ENCODE measurements at places on chromosomes 11 and 22.

DNA sequence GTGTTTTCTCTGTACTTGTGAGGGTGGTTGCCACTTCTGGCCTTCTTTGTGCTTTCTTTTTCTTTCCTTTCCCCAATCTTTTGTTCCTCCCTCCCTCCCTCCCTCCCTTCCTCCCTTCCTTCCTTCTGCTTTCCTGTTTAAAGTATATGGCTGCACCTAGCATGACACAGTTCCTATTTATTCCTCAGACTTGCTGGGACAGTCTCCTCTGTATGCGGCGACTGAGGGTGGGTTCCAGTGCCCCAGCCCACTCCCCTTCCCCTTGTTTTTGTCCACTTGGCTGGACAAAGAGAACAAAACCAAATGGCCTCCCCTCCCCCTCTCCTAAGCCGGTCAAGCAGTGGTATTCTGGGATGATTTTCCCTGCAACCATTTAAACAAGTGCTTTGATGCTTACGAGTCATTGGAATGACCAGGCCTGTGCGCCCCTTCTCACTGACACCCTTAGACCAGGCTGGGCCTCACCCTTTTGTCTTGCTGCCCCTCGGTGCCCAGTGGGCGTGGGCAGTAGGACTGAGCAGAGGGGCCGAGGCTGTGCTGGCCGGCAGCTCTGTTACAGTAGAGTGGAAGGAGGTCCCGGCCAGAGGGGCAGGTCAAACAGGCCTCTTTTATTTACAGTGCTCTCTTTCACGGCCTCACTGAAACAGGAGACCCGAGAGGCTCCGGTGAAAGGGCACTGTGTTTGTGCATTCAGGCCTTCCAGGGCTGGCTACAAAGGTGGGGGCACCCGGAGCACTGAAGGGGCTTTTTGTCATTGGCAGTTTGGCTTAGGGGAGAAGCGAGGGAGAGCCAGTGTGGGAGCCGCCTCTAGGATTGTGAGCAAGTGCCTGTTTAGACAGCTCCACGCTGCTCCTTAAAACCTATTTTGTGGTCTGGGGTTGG, 32.2 kb downstream of the ZBTB16 start:
- DNase-seq: no peak

DNA sequence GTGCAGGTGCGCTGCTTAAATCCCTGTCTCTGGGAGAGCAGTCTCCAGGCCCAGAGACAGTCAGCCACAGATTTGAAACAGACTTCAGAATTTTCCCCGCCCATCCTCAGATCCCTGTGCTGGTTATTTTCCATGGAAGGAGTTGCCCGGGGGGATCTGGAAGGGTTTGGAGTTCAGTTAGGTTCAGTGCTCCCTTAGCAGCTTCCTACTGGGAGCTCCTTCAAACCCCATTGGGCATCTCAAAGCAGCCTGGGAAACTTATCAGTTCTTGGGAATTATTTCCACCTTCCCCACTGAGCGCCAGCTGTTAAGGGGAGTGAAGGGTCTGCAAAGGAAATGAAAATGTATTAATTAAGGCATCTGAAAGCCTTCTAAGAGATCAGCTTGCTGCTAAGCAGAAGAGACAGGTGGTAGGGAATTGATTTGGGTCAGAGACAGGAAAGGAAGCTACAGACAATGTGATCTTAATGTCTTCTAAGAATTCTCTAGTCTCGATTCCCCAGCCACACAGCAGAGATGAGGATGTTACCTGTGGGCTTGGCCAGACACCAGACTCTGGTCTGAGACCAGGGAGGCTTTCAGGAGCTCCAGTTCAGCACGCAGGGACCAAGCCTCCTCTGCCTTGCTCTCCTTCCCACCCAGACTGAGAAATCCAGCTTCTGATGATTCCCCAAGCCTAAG, 106.2 kb upstream of the TBCEL start:
- DNase-seq: no peak

DNA sequence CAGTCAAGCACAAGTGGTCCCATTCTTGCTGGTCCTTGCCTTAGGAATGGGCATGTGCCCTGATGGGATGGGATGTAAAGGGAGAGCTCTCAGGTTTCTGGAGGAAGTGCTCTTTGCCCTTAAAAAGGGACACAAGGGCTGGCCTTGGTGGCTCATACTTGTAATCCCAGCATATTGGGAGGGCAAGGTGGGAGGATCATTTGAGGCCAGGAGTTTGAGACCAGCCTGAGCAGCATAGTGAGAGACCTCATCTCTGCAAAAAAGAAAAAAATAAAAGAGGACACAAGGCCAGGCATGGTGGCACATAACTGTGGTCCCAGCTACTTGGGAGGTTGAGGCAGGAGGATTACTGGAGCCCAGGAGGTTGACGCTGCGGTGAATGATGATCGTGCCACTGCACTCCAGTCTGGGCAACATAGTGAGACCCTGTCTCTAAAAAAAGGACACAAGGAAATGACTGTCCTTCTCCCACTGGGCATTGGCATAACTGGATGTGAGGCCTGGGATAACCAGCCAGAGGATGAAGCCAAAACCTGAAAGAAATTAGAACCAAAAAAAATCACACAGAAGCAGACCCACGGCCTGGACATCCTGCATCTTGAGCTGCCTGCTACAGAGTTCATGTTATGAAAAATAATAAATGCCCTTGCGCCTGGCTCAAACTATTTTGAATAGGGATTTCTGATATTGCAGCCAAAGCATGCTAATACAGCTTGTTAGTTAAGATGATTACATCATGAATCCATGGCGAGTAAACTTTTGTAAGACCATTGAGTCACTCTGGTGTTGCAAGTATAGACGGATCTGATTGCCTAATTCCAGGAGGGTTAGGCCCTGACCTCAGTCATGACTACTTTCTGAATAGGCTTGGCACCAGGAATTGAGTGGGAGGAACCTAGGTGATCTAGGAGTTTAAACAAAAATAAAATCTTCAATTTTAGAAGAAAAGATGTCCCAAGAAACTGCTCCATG, 12.9 kb upstream of the CRKL start:
- peak; percentile 98 for DNase-seq

- no peak for DNase-seq
Observed at GRCh38 chr11:71078482-71078881, 173.9 kb downstream of the SHANK2 start.

- DNase-seq: no peak
Observed at GRCh38 chr22:18044548-18045271, 20.3 kb upstream of the MICAL3 start.

GRCh38 chr11:9716275-9717039, 52.6 kb downstream of the SWAP70 start:
- peak; percentile 26 for DNase-seq

DNA sequence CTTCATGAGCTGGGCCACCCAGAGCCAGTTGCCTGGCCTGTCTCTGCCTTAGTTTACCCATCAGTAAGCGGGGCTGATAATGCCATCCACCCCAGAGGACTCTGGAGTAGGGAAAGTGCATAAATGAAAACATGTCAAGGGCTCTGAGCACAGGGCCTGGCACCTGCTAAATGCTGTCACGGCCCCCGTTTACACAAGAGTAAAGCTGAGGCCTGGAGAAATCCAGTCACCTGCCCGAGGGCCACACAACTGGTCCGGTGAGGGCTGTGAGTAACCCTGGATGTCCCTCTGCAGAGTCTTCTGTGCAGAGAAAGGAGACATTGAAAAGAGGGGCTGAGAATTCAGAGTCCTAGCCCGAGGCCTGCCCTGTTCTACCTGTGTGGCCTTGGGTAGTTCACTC, 110.6 kb upstream of the ANO1 start:
- DNase-seq: no peak

GRCh38 chr11:102367364-102367763, 20.4 kb downstream of the BIRC2 start:
- DNase-seq: no peak

Data from HS-5 (cell line).